ENCODE measurements at places on chromosomes 16 and 17.
A peak's percentile ranks its signal among the peaks of the same experiment; 100 is the strongest.

GRCh38 chr17:37671028-37671823 is 28.0 kb upstream of the DDX52 start:
- no peak for DNase-seq

- DNase-seq: peak; percentile 80
These were observed 203.3 kb downstream of the ZNF423 start for GRCh38 chr16:49652456-49653172.

- no peak for DNase-seq
These were observed 40.6 kb upstream of the CDH5 start for GRCh38 chr16:66325717-66326376.

DNA sequence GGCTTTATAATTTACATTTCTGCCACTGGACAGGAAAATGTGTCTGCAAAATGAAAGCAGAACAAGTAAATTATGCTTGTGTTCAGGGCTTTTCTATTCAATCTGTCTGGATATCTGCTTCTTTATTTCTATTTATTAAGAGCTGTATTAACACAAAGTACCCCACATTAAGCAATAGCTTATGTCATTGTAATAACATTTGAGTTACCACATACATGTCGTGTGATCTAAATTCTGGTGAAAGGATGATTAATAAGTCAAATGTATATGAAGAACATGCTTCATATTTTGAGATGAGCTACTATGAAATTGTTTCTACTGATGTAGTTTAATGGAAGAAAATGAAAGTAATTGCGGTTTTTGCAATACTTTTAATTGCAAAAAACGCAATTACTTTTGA is 238.2 kb downstream of the KCNJ2 start:
- no peak for DNase-seq

DNA sequence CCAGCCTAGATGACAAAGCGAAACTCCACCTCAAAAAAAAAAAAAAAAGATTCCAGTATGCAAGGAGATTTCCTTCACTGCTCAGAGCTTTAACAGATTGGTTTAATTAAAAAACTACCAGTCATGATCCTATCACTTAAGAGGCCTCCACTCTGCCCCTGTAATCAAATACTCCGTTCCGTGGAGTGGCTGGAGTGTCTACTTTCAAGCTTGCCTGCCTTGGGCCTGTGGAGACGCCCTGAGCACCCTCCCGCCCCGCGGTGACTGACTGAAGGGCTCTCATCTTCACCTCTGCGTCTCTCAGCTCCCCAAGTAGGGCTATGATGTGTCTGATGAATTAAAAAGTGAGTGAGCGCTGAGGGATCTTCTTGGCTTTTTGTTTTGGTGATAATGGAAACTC is 25.3 kb upstream of the TRPV3 start:
- DNase-seq: no peak

- DNase-seq: peak; percentile 41
These were observed 317 bp downstream of the TEFM start for GRCh38 chr17:30905742-30906100.
